ENCODE measurements at places on chromosomes 2 and 18. TPM values are rescaled to one million over a fixed set of nuclear protein-coding genes. Genes with fewer than 3 reads are reported as not detected.

Gene OXER1
- total RNA-seq = 0.40 TPM

DNA sequence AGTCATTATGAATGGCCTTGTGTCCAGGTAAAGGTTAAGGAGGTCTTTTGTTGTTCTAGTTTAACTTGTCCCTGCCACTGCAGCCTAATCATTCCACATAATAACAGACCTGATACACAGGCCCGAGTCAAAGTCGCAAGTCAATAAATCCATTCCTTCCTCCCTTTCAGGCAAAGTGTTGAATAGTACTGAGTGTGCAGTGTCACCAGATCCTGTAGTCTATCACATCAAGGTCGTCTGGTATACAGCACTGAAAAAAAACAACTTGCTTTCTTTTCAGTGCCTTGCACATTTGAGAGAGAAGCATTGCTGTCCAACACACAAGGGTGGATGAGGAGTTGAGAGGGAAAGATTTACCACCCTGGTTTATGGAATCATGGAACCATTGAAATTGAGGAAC, 606.2 kb downstream of the BCL11A start:
- no peak for DNase-seq

- peak; percentile 52 for DNase-seq
Observed at GRCh38 chr18:79393181-79393634, 2.5 kb upstream of the NFATC1 start.

GRCh38 chr2:236656721-236657120, 87.1 kb downstream of the ACKR3 start:
- DNase-seq = no peak

Measured in Right ventricle myocardium superior (tissue), 1 donor.